Right lobe of liver (tissue), 6 donors: ENCODE measurements at places on chromosomes 12 and 14. TPM values are rescaled to one million over a fixed set of nuclear protein-coding genes. Genes with fewer than 3 reads are reported as not detected.

The CDCA3 gene
- total RNA-seq: 0.76 TPM

The COCH gene
- total RNA-seq: 1.4 TPM

The BCL11B gene
- total RNA-seq: 0.61 TPM

DNA sequence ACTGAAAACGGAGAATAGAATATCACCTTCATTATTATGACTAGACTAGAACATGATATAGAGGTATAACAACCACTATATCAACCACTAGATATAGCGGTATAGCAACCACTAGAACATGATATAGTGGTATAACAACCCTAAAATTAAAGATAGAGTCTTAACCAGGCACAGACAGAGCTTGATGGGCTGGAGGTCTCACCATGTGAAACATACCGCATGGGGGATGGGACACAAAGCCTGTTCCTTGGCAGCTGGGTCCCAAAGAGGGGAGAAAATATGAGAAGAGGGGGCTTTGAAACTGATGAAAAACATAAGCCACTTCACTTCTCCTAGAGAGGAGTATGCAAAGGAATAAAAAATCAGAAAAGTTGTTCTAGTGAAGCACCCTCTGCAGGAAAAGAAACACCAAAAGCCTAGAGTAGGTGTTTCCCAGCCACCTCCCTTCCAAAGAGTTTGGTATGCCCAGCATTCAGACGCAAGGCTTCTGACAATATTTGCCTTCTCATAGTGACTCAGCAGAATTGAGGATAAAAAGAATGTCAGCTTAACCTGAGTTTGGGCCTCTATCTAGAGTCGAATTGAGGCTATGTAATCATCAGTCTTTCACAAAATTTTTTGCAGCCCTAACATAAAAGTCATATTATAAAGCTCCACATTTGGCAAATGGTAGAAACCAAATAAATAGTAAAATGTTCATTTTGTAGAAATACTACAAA lies 316.4 kb downstream of the NOVA1 start:
- no peaks in the 10 kb centered on the region for H3K4me1 ChIP-seq
- H3K4me3 ChIP-seq: no peak overlapping the region
- no peak for DNase-seq
- H3K36me3 ChIP-seq: no peaks in the 10 kb centered on the region

DNA sequence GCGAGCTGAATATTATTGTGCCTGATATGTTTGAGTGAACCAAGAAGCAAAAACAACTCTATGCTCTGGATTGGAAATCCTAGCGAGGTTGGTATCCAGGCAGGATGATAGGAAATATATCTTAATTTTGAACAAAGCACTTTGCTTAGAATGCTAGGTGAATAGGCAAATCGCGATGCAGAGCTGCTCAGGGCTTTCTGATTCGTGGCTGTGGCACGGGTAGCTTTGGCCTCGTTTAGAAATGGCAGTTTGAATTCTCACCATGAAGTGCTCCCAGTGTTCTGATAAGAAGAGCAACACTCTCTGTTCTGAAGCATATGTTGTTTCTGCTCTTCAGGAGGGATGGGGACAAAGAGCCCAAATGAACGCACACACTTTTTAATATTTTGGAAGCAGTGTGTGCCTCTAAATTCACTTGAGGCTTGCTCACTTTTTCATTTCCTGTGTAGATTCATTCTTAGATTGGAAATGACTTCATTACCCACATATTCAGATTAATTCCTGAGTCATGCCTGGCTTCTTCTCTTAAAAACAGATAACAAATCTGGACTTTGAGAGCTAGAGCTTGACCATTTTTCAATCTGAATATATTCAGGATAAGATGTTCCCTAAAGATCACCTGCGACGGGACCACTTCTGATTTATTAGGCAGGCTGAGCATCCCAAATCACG lies 200.9 kb downstream of the RPAP3 start:
- no peak overlapping the region for H3K27ac ChIP-seq
- H3K4me3 ChIP-seq: no peak overlapping the region
- no peak for DNase-seq
- no peaks in the 10 kb centered on the region for H3K4me1 ChIP-seq
- H3K36me3 ChIP-seq: no peaks in the 10 kb centered on the region
- H3K27me3 ChIP-seq: no peaks in the 10 kb centered on the region

DNA sequence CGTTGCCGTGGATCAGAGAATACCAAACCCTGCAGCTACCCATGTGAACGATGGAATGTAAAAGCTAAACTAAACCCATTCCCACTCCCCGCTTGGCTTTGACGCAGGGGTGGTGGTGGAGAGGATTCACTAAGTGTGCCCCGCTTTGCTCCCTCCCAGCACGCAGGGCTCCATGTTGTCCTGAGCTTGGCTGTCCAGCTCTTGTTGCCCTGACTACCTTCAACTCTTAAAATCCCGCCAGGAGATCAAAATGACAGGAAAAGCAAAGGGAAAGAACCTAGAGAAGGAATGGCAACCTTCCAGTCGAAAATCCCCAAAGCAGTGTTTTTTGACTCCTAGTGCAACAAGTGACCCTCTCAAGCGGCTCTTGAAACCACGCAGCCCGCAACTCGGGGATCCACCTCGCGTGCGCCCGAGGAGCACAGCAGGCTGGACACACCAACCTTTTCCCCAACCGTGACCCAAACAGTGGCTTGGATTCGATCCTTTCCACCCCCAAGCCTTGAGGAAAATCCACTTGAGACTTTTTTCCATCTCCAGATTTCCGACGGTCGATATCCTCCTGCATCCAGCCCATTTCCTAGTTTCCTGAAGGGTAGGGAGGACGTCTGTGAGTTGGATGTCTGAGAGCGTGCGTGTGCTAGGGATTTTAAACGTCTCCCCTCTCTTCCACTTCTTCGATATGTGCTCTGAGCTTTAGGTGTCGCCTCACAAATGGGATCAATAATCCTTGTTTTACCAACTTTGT lies 1.4 kb downstream of the SYT10 start:
- H3K4me3 ChIP-seq: no peak overlapping the region
- no peak overlapping the region for H3K27ac ChIP-seq
- H3K27me3 ChIP-seq: peaks cover 7% of the 10 kb centered on the region
- no peaks in the 10 kb centered on the region for H3K4me1 ChIP-seq
- DNase-seq: no peak

DNA sequence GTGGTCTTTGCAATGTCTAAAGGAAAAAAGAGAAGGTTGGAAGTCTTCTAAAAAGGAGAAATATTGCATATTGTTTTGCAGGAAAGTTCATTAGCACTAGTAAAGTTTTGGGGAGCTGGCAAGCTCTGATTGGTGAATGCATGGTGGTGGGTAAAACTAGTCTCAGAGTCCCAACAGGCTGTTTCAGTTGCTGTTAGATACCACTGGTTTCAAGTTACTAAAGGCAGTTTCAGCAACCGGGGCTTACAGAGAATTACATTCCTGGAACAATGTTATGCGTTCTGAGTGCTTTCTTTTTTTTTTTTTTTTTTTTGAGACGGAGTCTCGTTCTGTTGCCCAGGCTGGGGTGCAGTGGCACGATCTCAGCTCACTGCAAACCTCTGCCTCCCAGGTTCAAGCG lies 208.2 kb downstream of the EPS8 start:
- no peaks in the 10 kb centered on the region for H3K27me3 ChIP-seq
- no peaks in the 10 kb centered on the region for H3K4me1 ChIP-seq
- no peaks in the 10 kb centered on the region for H3K36me3 ChIP-seq
- no peak for DNase-seq

GRCh38 chr14:72311116-72311515 lies 378.9 kb downstream of the RGS6 start:
- no peaks in the 10 kb centered on the region for H3K36me3 ChIP-seq
- no peak for DNase-seq
- H3K27me3 ChIP-seq: no peaks in the 10 kb centered on the region
- H3K4me3 ChIP-seq: no peak overlapping the region
- no peak overlapping the region for H3K27ac ChIP-seq

GRCh38 chr12:124852329-124852831 lies 11.3 kb downstream of the SCARB1 start:
- H3K27ac ChIP-seq: peak overlapping the region; percentile 85
- no peaks in the 10 kb centered on the region for H3K36me3 ChIP-seq
- no peak overlapping the region for H3K4me3 ChIP-seq
- H3K4me1 ChIP-seq: peaks cover 67% of the 10 kb centered on the region
- no peaks in the 10 kb centered on the region for H3K27me3 ChIP-seq
- DNase-seq: peak; percentile 92
